ENCODE measurements at places on chromosomes 1 and 21.

DNA sequence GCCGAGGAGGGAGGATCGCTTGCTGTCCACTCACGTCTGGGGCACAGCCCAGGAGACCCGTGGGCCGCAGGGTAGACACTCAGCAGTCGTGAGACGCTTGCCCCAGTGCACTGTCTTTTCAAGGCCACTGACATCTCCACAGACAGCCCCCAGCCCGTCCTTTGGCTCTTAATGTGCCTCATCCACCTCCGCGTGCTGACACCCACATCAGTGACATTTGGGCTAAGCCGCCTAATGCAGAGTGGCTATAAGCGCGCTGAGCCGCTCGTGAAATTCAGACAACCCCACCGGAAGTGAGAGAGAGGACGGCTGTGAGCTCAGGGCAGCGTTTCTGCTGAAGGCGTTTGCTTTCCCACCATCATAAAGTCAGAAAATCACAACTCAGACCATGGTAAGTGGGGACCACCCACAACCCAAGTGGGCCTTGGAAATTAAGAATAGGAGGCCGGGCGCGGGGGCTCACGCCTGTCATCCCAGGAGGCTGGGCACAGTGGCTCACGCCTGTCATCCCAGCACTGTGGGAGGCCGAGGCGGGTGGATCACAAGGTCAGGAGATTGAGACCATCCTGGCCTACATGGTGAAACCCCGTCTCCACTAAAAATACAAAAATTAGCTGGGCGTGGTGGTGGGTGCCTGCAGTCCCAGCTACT lies 8.4 kb downstream of the SLC35E2B start:
- no peak for DNase-seq

DNA sequence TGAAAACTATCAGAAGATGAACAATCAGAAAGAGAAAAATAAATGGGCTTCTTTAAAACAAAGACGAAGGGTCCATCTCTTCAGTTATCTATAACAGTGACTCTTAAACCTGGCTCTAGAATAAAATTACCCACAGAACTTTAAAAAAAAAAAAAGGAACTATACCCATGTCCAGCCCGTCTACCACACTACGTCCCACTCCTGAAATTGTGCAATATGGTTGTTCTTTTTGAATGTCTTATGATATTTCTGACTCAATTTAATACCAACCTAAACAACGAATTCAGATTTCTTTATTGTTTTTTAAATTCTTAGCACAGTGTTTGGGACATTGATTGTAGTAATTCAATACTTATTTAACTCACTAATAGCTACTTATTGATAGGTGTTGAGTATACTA lies 246.3 kb downstream of the DPYD start:
- no peak for DNase-seq

- DNase-seq, result no peak
Observed at GRCh38 chr1:51669272-51669671, 52.4 kb downstream of the OSBPL9 start.

DNA sequence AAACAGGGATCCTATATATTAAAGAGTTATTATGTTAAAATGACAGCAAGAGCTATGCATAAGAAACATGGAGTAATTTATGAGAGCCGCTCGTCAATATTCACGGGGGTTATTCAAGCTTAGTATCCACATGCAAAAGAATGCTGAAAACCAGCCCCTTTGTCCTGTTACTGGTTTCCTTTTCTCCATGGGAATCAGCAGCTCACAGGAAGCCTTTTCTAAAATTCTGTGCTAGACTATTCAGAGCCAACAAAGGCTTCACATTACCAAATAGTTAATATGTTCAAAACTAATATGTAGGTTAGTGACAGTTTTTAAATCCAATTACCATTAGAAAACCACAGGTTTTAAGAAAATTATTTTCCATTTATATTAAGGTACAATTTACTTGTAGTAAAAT lies 225.6 kb upstream of the MAP1LC3C start:
- no peak for DNase-seq

- no peak for DNase-seq
Observed at GRCh38 chr21:17428484-17428869, 84.4 kb upstream of the CXADR start.

- no peak for DNase-seq
Observed at GRCh38 chr1:209168204-209168603, 415.3 kb upstream of the CAMK1G start.

DNA sequence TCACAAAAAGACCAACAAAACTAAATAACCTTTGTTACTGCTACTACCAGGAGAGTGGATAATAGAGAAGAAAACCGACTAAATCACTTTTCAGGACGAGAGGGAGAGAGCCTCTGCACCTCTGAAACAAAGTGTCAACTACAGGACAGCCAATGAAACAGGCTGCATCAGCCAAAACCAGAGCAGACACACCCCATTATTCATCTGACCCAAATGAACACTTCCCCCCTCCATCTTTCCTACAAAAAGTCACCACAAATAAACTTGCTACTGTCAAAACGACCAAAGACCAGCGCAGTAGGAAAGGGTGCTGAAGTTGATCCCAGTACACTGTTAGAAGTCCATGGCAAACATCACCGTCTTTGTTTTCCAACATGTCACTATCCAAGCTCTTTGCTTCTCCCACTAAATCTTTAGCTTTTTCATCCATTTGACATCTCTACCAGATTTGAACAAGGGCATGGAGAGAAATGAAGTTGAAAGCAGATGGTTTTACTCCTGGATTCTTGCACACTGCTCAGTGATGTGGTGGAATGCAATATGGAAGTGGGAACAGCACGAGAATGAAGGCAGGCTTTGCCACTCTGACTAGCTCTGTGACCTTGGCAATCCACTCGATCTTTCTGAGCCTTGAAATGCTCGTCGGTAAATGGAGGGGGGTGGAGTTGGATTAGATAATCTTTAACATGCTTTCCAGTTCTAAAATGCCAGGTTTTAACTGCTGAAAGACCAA lies 20.5 kb downstream of the DSTYK start:
- DNase-seq, result no peak

- no peak for DNase-seq
Observed at GRCh38 chr21:31203431-31204054, 140.5 kb downstream of the TIAM1 start.

DNA sequence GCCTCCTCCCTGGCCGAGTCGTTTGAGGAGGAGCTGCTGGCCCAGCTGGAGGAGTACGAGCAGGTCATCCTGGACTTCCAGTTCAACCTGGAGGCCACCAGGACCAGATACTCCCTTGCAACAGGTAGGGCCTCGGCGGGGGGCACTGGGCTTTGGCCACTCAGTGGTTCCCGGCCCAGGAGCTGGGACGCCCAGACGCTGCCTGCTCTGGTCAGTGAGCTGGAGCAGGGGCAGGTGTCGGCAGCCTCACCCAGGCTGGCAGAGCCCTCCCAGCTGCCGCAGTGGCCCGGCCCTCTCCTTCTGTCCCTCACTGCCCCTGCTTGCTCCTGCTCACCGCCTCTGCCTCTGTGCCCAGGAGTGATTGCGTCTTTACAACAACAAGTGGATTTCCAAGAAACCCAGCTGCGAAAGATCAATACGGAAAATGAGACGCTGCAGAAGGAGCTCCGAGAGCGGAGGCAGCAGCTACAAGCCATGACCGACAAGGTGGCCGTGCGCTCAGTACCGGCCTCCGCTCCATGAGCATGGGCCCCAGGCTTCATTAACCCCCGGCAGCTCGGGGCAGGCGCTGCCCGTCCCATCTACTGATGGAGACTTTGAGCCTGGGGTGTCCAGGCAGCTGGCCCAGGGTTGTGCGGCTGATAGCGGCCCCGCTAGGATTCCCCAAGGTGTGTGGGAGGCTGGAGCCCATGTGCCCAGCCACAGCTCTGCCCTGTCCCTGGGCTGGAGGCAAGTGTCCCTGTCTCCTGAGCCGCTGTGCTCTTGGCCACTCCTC lies 9.0 kb upstream of the SMIM1 start:
- DNase-seq, result no peak

GRCh38 chr1:159510229-159510541 lies 25.6 kb downstream of the OR10J5 start:
- no peak for DNase-seq

GRCh38 chr1:983798-984475 lies 2.0 kb upstream of the PERM1 start:
- DNase-seq, result no peak

DNA sequence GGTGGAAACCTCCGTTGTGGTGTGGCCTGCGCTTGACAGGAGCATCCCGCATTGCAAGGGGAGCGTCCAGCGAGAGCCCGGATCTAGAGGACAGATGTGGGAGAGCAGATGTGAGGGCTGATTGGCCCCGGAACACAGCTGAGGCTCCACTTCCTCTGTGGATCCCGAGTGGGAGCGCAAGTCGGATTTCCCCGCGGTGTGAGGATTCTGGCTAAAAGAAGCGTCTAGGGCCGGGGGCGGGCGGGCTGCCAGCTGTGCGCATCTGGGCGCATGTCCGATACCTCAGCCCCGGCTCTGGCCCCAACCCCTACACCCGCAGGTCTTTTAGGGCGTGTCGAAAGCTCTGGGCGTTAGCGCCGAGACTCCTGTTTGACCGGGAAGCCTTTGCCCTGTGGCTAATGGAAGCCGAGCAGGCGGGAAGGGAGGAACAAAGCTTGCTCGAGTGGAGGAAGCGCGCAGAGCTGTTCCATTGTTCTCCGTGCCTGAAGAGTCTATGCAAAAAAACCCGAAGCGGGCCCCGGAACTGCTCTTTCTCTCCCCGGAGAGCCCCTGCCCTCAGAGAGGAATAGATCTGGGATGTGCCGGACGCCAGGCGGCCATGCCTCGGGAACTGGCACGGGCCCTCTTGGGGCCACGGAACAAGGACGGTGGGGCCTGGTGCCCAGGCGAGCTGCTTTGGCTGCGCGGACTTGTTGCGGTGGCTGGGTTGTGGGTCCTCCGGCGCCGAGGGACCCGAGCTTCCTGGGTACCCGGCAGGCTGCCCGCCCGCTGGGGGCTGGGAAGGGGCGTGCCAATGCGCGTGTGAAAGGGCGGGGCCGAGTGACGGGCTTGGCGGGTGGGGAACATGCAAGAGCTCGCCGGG lies 111.1 kb downstream of the NAV1 start:
- no peak for DNase-seq

DNA sequence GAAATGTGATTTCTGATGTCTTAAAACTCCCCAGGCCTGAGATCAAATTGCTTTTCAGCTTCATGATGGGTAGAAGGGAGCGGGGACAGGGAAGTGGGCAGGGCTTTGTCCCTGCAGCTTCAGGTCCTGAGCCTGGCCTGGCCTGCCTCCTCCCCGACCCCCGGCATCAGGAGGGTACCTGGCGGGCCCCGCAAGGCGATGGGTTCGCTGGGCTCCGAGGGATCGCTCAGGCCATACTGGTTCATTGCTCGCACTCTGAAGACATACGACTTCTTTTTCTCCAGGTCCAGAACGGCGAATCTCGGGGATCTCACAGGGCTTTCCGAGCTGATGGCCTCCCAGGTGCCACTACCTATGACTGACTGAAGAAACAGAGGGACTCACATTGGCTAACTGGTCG lies 25.5 kb downstream of the MYOM3 start:
- no peak for DNase-seq

DNA sequence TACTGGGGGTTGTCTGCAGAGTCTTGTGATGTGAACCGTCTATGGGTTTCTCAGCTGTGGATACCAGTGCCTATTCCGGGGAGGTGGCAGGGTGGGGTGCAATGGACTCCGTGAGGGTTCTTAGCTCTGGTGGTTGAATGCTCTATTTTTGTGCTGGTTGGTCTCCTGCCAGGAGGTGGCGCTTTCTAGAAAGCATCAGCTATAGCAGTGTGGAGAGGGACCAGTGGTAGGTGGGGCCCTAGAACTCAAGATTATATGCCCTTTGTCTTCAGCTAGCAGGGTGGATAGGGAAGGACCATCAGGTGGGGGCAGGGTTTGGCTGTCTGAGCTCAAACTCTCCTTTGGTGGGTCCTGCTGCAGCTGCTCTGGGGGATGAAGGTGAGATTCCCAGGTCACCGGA lies 127.3 kb upstream of the PLD5 start:
- DNase-seq, result no peak

GRCh38 chr21:34923202-34923601 lies 125.9 kb downstream of the RUNX1 start:
- no peak for DNase-seq

DNA sequence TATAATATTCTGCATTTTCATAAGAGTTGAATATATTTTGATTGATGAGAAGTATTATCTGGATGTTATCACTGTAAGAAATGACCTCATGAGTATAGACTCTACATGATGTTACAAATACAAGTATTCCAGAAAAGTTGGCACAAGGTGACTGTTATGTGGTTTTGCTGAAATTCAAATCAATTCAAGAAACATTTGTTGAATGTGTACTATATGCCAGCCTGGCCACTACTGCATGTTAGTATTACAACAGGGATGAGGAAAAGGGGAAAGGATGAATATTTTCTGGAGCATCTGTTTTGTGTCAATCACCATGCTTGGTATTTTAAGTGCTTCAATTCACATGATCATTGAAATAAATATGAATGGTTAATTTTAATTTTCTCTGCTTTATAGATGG lies 250.9 kb upstream of the PBX1 start:
- DNase-seq, result no peak

DNA sequence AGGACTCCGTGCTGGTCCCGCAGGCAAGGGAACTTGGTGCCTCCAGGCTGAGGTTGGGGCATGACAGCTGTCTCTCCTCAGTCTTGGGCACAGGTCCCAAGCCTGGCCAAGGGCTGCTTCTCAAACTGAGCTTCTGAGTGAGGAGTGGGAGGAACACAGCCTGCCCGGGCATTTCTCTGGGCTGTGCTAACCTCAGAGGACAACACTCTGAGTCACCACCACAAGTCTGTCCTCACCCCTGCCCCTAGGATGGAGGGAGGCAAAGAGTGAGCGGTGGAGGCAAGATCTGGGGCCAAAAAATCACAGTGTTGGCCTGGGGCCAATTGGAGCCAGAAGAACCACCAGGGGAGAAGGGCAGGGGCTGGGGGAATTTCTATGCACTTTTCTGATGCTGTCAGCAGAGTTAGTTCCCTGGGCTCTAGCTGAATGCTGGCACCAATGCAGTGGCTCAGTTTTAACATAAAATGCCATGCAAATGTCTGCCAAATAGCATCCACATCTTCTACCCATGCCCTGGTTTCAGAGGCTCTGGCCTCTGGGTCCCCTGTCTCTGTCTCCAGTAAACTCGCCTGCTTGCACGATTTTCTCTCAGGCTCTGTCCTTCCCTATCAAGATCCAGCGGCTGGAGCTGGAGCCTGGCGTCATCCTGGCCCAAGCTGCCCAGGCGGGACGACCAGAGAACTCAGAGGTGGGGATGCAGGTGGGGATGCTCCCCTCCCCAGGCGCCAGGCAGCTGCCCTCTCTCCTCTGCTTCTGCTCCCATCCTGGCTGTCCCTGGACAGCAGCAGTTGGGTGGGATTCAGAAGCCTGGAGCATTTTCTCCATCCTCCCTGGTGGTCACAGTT lies 11.0 kb upstream of the CDK18 start:
- DNase-seq, result no peak

GRCh38 chr1:18549906-18550305 lies 69.2 kb downstream of the KLHDC7A start:
- no peak for DNase-seq

- DNase-seq, result no peak
Observed at GRCh38 chr21:31186916-31187315, 148.6 kb upstream of the KRTAP19-8 start.

GRCh38 chr1:200903793-200904192 lies 9.1 kb downstream of the INAVA start:
- DNase-seq, result no peak

Data from Panc1 (cell line).